ENCODE measurements at places on chromosomes 5 and 9.

GRCh38 chr5:126448720-126449119 lies 25.5 kb downstream of the GRAMD2B start:
- no peak for DNase-seq

DNA sequence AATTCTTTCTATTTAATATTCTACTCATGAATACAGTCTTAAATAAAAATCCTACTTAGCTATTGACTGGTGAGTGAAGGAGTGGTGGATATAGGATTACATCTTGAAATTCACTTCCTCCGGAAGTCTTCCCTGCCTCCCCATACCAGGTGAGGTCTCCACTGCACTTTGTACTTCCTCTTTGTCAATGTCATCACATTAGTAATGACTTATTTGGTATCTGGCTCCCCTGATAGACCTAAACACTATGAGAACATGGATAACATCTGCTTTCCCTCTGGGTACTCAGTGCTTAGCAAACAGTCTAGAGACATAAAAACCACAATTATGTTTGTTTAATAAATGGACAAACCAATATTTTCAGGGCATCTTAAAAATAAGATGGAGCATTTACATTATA lies 532.1 kb downstream of the PDE4D start:
- DNase-seq: no peak

- no peak for DNase-seq
These were observed 16.4 kb downstream of the SH3GLB2 start for GRCh38 chr9:129011761-129012181.

GRCh38 chr5:172395483-172395882 lies 58.8 kb downstream of the SH3PXD2B start:
- no peak for DNase-seq

- DNase-seq: no peak
These were observed 229.5 kb downstream of the FAM114A2 start for GRCh38 chr5:153809166-153809565.

DNA sequence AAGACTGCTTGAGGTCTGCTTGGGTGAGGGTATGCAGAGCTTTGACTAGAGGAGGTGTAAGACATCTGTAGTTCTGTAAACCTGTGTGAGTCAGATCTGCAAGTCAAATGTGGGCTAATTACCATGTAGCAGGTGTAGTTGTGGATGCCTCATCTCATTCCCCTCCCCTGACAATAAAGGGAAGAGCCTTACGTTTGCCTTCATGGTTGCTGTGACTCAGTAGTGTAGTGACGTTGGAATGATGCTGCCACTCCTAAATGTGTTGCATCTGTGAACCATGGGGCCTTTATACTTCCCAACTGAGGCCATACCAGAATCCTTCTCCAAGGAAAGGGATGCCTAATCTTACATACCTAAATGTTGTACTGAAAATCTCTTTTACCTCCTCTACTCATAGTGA lies 26.0 kb downstream of the PRDM6 start:
- DNase-seq: no peak

- DNase-seq: no peak
These were observed 9.5 kb downstream of the INVS start for GRCh38 chr9:100108559-100108958.

- DNase-seq: no peak
These were observed 626.4 kb upstream of the SEMA6A start for GRCh38 chr5:117201001-117201400.

DNA sequence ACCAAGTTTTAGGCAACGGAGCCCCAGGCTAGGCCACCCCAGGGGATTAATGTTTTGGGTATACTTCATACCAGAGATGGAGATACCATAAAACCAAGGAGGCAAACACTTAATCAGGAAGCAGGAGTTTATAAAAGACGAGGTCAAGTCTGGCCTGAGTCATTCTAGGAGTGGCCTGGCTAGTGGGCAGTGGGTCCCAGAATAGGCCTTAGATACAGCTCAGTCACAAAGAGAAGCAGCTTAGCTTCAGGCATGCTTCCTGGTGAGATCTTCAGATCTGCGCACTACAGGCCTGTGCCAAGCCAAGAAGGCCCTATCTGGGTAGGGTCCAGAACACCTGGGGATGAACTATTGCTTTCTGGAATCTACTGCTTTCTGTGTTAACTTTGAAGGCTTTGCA lies 20.6 kb upstream of the NR5A1 start:
- no peak for DNase-seq

- DNase-seq: no peak
These were observed 2.7 kb downstream of the TNFAIP8 start for GRCh38 chr5:119358530-119358900.

GRCh38 chr5:65184780-65185179 lies 296.9 kb downstream of the ADAMTS6 start:
- no peak for DNase-seq

- no peak for DNase-seq
These were observed 132.6 kb downstream of the XRCC4 start for GRCh38 chr5:83209963-83210362.

DNA sequence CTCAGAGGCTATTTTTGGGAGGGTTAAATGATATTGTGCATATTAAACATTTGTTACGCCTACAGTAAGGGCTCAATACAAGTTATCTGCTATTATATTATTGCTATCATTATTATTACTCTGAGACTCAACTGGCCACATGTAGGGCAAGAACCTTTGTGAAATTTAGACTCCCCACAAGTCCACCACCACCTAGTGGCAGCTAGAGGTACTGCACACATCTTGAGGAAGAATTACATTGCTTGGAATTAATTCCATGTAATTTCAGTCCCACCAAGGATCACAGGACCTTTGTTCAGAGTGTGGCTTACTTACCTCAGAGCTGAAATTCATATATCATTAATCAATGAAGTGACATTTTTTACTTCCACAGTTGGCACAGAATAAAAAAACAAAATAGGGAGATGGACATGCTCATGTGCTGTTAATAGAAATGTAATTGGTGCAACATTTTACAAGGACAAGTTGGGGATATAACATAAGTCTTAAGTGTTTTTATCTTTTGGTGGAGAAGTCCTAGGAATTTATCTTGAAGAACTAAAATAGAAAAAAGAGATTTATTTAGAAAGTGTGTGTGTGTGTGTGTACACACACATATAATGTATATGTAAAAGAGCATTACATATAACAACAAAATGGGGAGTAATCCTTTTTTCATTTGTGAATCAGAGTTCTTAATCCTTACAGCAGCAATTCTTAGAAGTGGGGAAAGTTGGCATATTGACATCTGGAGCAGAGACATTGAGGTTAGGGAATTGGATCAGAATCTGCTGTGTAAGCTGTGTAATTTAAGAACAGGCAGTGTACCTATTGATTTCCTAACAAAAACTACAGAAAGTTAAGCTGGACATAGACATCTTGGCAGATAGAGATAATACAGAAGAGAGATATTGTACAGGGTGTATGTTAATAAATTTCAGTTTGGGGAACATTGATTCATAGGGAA lies 11.2 kb downstream of the MSANTD3 start:
- peak; percentile 65 for DNase-seq

GRCh38 chr5:76180814-76181805 lies 97.9 kb downstream of the SV2C start:
- DNase-seq: peak; percentile 73

- DNase-seq: no peak
These were observed 433 bp upstream of the PTAR1 start for GRCh38 chr9:69760278-69760610.

DNA sequence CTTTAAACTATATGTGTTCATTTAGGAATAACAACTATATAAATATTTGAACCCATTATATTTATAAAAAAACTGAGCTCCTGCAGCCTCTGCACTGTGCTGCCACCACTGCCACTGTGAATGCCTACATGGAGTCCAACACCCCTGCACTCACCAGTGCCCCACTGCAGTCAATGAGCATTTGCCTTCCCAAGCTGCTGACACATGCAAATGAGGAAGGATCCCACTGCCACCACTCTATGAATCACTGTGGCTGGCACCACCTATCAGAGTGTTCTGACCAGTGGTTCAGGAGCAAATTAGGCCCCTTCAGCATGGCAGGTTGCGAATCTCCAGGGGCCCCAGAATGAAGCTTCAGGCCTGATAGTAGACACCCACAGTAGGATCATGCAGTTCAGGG lies 9.1 kb downstream of the IFNA5 start:
- DNase-seq: no peak

DNA sequence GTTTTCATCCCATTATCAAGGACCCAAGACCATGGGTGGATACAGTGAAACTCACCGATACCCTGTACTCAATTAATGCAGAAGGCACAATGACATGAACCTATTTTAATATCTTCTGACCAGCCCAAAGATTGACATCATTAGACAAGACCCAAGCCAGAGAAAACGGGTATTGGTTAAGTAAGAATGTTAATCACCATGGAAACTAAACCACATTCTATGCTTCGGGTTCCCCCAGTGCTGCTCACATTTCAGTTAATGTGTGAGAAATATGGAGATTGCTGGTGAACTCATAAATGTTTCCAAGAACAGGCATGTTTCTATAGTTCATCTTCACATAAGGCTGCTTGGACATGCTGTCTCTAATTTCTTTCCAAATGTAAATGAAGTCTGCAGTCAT lies 77.0 kb downstream of the IRX2 start:
- DNase-seq: no peak

GRCh38 chr5:141637767-141638419 lies 1.1 kb downstream of the RELL2 start:
- peak; percentile 65 for DNase-seq

DNA sequence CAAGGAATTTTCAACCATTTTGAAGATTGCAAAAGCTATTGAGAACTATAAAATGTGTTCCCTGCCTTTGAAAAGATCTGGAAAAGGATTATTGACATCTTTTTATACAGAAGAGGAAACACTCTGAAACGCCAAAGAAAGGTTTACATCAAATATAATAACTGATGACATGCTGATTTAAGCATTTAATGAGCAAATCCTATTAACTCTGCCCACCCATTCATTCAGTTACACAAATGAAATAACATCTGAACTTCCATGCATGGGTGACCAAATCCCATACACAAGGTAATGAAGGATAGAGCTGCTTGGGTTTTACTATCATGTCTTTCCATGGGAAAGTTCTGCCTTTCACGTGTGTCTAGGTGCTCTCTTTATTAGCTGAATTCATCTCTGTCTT lies 589.4 kb upstream of the WWC1 start:
- no peak for DNase-seq

DNA sequence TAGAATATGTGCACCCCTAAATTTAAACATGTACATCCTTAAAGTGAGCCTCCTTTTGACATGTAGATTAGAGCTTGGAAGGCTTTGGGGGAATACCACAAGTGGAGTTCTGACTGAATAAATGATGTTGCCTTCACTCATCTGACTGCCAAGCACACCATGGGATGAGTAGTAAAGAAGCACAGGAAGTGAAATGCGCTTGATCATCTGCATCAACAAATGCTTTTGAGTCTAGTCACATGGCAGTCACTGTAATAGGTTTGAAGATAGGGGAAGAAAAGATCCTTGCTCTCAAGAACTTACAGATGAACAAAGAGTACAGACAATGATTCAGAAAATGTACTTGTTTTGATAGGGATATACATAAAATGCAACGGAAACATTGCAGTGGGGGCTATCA lies 62.0 kb upstream of the STARD4 start:
- DNase-seq: no peak

Data from activated CD4-positive, alpha-beta memory T cell treated with anti-CD3 and anti-CD28 coated beads, Interleukin-2, amount 10 ng/mL, durations not matched to agents 7 days and 5 days (primary cell).